ENCODE measurements at places on chromosomes 5 and 9. TPM values are rescaled to one million over a fixed set of nuclear protein-coding genes. Genes with fewer than 3 reads are reported as not detected.
A peak's percentile ranks its signal among the peaks of the same experiment; 100 is the strongest.

Gene TMEM215
- polyA plus RNA-seq = not detected

Gene FOXE1
- not detected for polyA plus RNA-seq

Gene NTMT1
- polyA plus RNA-seq = 111 TPM

Gene CAVIN4
- 13.9 TPM for polyA plus RNA-seq

Gene PKD2L2
- polyA plus RNA-seq = 0.08 TPM

Gene S1PR3
- 13.9 TPM for polyA plus RNA-seq

Gene LARP1
- 36.5 TPM for polyA plus RNA-seq

GRCh38 chr9:120374817-120375216 lies 205.2 kb downstream of the CDK5RAP2 start:
- DNase-seq = no peak

DNA sequence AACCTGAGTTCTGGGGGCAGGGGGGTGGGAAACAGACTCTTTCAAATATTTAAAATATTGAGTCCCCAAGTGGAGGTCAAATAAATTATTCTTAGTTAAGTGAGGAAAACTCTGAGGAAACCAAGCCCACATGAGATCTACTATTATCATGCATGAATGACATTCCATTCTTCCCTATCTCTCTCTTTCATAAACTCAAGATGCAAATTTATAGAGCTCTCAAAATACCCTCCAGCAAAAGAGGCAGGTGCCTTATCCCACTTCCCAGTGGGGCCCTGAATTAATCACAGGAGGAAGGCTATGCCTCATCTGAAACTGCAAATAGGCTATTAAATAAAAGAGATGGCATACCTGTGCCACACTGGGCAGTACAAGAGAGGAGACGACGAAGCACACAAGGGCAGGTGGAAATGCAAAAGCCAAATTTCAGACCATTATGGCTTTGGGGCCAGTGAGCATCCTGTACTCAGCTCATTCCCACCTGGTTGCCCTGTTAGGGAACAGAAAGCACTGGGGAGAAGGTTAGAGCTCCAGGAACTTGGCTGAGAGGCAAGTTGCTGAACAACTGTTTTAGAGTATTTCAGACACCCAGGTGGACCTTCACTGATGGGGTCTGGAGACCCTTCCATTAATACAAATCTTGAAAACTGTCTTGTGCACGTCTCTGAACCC lies 102.2 kb upstream of the EQTN start:
- no peak for DNase-seq

DNA sequence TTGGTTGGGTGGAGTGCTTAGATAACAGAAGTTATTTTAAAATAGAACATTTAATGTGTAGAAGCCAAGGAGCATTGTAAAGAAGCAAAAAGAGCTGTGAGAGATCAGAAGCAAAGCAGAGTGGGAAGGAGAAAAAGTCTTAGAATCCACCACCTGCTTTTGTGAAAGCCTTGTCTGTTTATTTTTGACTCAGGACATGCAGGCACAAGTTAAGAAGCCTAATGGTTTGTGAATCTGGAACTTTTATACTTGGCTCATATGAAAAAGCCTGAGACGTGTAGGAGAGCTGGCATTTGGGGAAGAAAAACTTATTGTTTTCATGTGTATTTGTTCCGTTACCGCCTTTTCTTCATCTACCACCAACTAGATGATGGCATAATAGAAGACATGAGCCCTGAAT lies 38.5 kb upstream of the ITGA2 start:
- no peak for DNase-seq

GRCh38 chr9:111644195-111644772 lies 13.2 kb downstream of the DNAJC25 start:
- DNase-seq = no peak

- no peak for DNase-seq
Observed at GRCh38 chr5:68289498-68289897, 73.9 kb downstream of the PIK3R1 start.

- DNase-seq = no peak
Observed at GRCh38 chr9:126869368-126869767, 8.9 kb downstream of the ZBTB34 start.

Gene SLC27A6
- 23.1 TPM for polyA plus RNA-seq

- no peak for DNase-seq
Observed at GRCh38 chr5:93916872-93917271, 175.5 kb upstream of the POU5F2 start.

DNA sequence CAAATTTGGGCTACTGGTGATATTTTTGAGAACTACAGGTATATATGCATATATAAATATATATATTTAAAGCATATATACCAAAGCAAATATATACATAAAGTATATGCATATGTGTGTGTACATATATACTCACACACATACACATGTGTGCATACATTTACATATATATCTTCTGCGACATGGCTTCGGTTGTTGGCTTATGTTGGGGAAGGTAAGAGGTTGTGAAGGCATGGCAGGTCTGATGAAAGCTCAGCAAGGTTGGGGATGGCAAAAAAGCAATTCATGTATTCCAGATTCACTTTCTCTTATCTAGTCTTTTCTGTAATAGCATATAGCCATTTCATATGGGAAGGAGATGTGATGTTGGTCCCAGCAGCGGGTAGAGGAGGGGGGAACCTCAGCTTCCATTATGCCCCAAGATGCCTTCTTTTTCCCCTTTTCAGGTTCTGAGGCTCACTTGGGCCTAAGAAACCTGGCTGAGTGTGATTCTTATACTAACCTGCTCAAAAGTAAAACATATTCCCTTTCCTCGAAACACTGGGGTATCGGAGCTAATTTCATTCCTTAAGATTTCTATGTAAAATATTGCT lies 201.7 kb downstream of the MEF2C start:
- DNase-seq = no peak

- no peak for DNase-seq
Observed at GRCh38 chr9:94703488-94704140, 22.9 kb upstream of the AOPEP start.

- DNase-seq = no peak
Observed at GRCh38 chr9:30628915-30629567, 1755.4 kb upstream of the ACO1 start.

- peak; percentile 86 for DNase-seq
Observed at GRCh38 chr9:652914-653313, 188.6 kb upstream of the DMRT1 start.

Gene HMCN2
- polyA plus RNA-seq = 4.3 TPM

- no peak for DNase-seq
Observed at GRCh38 chr9:38467404-38467803, 43.1 kb upstream of the IGFBPL1 start.

Gene DMGDH
- polyA plus RNA-seq = 0.25 TPM

Gene EHMT1
- 24.5 TPM for polyA plus RNA-seq

Gene MUSK
- 0.23 TPM for polyA plus RNA-seq

Measured in heart left ventricle (tissue), 16 donors.